ENCODE measurements at places on chromosomes 13 and 19.
A peak's percentile ranks its signal among the peaks of the same experiment; 100 is the strongest.

- no peak for DNase-seq
Observed at GRCh38 chr13:43934273-43934672, 54.6 kb downstream of the LACC1 start.

DNA sequence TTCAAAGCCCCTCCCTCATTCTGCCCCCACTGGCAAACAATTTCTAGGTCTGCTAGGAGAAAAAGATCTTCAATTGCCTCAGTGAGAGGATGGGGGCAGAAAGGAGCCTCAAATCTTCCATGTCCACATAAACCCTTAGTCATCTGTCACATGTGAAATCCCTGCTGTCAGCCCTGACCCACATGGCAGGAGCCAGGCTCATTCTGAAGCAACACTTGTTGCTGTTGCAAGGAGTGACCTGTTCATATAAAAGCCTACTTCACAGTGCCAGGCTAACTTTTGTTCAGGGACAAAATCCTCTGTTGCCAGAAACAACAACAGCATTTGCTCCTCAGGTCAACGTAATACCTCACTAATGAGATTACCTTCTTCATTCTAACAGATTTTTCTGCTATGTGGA is 70.5 kb downstream of the IRS2 start:
- no peak for DNase-seq

- DNase-seq: no peak
Observed at GRCh38 chr13:35468195-35468594, 8.3 kb downstream of the MAB21L1 start.

DNA sequence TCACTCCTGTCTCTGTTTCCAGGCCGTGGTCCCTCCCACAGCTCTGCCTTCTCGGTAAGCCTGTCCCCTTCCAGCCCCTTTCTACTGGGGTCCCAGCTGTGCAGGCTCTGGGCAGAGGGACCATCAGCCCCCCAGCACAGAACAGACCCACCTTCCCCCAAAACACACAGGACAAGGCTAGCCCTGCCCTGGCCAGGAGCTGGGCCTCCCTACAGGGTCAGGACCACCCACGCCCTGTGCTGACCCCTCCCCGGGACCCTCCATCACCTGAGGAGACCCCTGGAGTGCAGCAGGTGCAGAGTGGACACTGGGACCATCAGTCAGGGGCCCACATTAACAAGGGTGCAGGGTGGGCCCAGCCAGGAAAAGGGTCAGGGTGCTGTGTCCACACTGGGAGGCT is 13.9 kb downstream of the CEACAM3 start:
- no peak for DNase-seq

- DNase-seq: no peak
Observed at GRCh38 chr13:40172878-40173277, 493.6 kb downstream of the FOXO1 start.

GRCh38 chr13:112073245-112074138 is 6.5 kb downstream of the SOX1 start:
- no peak for DNase-seq

DNA sequence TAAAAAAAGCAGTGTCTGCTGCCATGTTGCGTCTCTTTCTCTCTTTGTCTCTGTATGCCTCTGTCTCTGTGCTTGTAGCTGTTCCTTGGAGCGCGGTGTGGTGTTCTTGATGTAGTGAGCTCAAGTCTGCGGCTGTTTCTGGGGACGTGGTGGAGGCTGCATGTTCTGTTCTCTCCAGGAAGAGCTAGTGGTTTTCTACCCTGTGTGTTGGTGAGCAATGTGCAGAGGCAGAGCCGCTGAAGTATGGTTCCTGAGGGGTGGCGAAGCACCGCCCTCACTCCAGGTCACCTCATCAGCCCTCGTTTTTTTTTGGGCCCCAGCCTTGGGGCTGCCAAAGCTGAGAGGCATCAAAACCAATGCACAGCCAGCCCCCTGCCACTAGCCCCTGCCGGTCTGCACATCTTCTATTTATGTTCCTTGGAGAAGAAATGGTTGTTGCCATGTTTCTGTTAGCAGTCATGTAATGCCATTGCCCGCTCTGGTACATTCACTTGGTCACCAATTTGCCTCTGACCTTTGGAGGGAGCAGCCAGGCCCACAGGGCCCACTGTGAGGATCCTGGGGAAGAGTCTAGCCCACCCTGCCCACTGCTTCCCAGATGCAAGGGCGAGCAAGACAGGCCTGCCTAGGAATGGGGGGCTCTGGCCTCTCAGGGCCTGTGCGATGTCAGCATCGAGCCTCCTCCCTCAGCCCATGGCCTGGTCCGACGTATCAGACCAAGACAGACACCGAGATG is 7.2 kb downstream of the HNRNPL start:
- DNase-seq: peak; percentile 62

GRCh38 chr19:50702871-50703829 is 16.5 kb downstream of the SHANK1 start:
- no peak for DNase-seq

DNA sequence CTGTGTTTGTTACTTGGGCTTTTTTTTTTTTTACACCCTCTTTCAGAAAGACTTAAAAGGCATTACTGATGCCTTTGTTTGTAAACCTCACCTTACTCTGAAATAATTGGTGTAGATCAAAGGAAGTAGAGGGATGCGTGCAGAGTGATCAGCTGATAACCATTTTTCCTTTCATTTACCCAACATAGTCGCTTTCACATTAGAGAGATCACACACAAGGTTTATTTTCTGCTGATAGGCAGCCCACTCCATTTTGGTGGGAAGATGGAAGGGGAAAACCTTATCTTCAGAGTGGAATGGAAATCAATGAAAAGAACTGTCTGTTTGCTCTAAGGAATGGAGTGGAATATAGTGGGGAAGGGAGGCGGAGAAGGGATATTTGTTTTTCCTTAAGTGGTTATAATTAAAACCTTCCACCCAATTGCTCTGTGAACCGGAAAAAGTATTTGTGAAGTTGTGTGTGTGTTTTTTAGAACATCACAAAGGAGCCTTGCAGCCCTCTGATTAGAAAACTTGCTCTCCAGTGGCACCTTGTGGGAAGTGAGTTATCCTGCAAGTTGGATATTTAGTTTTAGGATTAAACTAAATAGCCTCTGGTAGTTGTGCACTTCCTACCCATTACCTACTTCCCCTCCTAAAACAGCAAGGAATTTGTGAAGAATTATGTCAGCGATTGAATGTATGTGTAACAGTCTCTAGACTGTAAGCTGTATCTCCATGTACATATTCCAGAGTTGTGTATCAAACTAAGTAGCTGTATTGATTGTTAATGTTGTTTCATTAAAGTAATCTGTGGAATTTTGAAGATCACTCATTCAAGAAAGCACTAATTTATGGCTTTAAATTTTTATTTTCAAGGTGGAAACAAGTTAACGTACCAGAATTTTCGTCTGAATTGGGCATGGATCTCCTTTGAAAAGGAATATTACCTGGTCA is 76.8 kb downstream of the FREM2 start:
- no peak for DNase-seq

DNA sequence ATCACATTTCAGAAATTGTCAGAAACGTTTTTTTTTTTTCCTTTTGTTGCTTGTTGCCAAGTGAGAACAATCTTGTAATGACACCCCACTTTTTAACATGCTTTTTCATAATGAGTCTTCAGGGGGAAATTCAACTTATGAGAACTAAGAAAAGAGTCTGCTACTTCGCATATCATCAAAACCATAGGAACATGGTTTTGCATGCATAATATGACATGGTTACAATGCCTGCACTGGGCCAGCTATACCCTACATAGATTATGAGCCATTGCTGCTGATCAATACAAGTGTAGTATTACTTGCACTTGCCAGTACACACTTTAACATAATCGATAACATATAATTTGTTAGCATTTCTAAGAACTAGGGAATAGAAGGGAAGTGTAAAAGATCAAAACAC is 191.0 kb upstream of the NBEA start:
- DNase-seq: no peak

- DNase-seq: no peak
Observed at GRCh38 chr13:91349992-91350911, 2.8 kb downstream of the MIR17HG start.

DNA sequence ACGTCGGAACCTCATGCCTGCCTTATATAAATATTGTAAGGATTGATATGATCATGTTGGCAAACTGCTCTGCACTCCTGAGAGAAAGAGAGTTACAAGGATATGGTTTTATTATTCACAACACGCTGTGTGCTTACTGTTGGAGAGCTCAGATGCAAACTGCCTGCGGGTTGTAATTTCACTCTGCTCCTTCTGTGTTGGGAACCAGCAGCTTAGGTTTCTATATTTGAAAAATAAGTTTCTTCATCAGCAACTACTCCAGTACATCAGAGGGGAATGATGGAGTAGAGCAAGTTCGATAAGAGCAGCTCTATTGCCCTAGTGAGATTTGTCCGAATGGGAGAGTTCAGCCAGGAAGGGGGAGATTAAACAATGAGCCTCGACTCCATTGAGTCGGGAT is 106.9 kb upstream of the UBL3 start:
- no peak for DNase-seq

DNA sequence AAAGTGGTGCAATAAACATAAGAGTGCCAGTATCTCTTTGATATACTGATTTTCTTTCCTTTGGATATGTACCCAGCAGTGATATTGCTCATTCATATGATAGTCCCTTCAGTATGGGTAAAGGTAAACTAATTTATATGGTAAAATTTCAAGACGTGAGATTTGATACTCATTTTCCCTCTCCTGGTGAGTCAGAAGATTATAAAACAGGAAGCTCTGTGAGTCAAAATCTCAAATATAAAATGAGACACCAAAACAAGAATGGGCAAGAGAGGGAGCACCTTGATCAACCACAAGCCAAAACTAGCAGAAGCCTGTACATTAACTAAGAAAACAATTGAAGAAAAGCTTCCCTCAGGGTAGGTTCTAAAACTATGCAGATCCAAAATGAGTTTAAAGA is 216.3 kb downstream of the SLITRK6 start:
- DNase-seq: no peak

GRCh38 chr13:65613004-65613403 is 1617.1 kb downstream of the PCDH9 start:
- DNase-seq: no peak

DNA sequence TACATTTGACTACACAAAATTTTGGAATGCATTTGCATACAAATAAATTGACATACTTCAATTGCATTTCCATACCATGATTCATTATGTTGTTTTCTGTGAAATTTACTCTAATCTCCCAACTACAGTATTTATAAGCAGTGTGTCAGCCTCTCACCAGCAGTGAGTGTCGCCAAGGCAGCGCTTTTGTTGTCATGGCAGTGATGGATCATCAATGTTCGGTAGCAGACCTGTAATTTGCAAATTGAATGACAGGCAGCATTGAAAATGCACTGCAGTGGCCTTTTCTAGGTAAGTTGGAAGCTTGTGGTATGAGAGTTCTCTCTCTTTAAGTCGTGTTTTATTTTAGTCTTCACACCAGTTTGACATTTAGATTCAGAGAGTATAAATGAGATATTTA is 534.1 kb downstream of the PCDH17 start:
- DNase-seq: no peak

- no peak for DNase-seq
Observed at GRCh38 chr19:12997967-12998940, 3.0 kb downstream of the NFIX start.

GRCh38 chr13:46307554-46307953 is 79.5 kb downstream of the RUBCNL start:
- no peak for DNase-seq

DNA sequence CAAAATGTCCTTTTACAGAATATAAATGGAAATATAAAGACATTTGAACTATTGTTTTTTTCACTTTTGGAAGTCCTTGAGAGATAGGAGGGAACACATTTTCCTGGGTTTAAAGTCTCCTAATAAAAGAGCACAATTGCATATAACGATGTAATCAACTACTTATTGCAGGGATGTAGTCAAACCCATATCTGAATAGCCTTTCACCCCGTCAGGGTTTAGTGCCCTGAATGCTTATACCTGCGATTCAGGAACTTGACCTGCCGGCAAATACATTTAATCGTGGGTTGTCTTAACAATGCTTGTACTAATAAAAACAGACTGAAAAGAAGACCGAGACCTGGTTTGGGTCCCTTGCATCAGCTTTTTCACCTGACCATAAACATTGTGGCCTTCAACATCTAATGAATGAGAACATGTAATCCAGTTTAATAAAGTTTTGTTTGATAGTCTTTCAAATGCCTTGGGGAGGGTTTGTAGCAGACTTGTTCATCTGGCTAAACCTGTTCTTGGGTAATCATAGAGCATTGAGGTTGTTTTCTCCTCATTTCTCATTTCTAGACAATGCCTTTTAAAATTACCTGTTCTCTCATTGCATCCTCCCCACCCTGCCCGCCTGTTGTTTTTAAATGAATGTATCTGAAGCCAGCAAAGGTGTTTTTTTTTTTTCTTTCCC is 7.0 kb downstream of the KLF5 start:
- DNase-seq: no peak

GRCh38 chr13:25135896-25136295 is 36.2 kb downstream of the AMER2 start:
- no peak for DNase-seq

GRCh38 chr19:42286349-42287016 is 15.4 kb upstream of the PRR19 start:
- no peak for DNase-seq

DNA sequence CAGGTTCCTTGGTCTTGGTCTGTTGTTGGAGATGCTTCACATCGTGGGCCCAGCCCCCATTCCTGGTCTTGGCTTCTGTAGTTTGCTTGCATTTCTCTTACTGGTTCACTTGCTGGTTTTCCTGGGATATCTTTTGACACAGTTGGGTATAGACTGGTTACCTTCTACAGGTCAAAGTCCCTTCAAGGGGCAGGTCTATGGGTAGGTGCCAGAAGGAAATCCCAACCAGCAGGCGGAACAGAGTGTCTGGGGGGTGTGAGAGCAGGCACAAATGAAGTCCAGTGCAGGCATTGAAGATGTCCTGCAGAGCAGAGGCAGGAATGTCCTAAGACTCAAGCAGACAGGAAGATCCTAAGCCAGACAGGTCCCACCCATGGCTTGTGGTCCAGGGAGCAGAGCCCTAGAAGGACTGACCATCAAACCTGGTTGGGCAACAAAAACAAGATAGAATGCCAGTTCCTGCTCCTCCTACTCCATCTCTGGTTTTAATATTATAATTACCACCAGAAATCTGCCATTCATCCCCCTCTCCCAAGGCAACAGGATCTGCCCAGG is 17.7 kb upstream of the WASF3 start:
- no peak for DNase-seq

DNA sequence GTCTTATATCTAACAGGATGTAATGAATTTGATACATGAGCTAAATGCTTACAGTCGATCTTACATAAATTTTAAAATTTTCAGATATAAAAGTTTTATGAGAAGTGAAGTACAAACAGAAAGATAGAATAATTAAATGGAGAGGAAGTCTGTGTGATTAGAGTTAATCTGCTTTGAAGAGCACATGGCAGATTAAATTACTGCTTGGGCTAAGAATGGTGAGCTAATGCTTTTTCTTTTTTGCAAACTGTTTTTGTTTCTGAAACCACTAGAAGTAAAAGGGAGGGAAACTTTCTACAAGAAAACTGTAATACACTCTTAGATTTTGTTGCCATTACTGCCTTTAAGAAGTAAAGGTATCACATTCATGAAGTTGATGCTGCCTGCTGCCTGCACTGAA is 96.3 kb upstream of the SPRY2 start:
- DNase-seq: no peak

GRCh38 chr13:94947392-94947791 is 235.0 kb upstream of the SOX21 start:
- no peak for DNase-seq

GRCh38 chr19:13781547-13781946 is 7.3 kb downstream of the C19orf53 start:
- no peak for DNase-seq

- no peak for DNase-seq
Observed at GRCh38 chr19:6856749-6857372, 30.5 kb upstream of the ADGRE1 start.

GRCh38 chr19:51372649-51373504 is at the start of gene NKG7:
NKG7 (minus strand) TSS chr19:51372654; CDS start chr19:51372535, 119 bp downstream.
- DNase-seq: peak; percentile 54

- DNase-seq: no peak
Observed at GRCh38 chr19:49491804-49492572, 4.2 kb upstream of the RPS11 start.

All from T-cell (primary cell).